Fibroblast of skin of right biceps (primary cell): ENCODE measurements at places on chromosomes 2 and 18.

DNA sequence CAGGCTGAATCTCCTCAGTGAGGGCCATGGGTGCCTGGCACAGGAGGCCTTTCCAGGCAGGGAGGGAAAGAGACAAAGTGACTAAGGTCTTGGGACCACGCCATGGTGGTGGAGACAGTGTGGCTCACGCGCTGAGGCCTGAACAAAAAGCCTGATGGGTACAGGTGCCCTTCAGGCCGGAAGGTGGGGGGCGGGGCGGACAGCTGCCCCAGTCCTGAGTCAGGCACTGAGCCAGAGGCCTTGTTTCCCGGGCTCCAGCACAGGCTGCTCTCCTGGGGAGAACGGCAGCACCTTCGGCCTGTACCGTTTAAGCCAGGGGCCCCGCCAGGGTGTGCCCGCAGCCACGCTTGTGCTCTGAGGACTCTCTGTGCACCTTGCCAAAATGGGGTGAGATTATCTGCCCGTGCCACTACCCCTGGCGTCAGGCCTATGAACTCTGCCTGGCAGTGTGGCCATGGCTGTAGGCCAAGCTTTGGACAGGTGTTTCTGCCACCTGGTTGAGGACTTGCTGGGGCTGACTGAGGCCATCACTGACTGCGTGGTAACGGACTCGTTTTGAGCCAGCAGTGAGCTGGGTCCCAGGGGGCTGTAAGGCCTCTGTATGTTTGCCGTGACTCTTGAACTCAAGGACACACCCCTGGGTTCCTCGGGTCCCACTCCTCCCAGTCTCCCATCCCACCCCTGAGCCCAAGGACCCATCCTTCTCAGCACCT is 31.7 kb upstream of the DNMT3A start:
- no peak for DNase-seq

DNA sequence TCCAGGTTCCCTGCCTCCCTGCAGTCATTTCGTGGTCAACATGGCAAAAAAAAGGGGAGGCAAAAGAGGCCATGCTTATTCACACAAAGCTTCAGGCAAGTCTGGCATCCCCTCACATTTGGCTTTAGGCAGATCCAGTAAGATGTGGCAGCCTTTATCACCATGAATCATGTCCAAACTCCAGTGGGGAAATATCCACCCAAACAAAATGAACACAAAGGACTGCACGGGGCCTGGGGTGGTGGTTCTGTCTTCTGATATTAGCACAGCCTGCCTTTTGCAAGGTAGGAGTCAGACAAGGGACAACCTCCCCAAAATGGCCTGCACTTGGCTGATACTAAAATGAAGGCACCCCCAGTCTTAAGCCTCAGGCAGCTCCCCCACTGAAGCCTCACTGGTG is 129.9 kb downstream of the ZBTB7C start:
- no peak for DNase-seq

DNA sequence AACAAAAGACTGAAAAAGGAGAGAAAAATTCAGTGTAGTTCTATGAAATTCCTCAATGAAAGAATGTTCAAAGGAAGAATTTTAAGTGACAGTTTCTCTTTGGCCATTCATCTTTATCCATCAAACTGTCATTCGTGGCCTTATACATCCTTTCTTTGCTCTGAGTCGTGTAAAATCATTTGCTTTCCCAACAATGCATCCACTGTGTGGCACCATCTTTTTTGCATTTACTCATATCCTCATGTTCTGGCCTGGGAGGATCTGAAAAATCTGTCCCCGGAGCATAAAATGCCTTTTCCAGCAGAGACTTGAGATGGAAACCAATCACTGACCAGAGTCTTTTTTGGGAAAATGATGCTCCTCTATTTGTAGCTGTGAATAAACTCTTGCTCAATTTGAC is 240.3 kb upstream of the ETAA1 start:
- no peak for DNase-seq

GRCh38 chr2:176118601-176119339 is 2.2 kb downstream of the HOXD10 start:
- DNase-seq, result peak; percentile 58

GRCh38 chr2:219946529-219946928 is 319.1 kb downstream of the SLC4A3 start:
- DNase-seq, result no peak

DNA sequence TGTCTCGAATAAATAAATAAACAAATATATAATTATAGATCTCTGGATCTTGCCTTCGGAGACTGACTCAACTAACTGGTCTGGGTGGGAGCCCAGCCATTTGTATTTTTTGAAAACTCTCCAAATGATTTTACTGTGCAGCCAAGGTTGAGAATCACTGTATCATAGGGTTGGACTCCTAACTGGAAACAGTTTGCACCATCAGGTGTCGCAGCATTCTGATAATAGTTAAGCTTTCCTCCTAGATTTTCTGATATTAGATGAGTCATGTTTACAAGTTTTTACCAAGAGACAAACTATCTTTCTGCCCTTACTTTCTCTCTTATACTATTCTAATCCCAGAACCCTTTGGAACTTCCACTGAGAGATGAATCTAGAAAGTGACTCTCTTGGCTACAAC is 16.8 kb downstream of the IL37 start:
- DNase-seq, result no peak

GRCh38 chr2:110172506-110172905 is 32.3 kb downstream of the NPHP1 start:
- DNase-seq, result no peak

DNA sequence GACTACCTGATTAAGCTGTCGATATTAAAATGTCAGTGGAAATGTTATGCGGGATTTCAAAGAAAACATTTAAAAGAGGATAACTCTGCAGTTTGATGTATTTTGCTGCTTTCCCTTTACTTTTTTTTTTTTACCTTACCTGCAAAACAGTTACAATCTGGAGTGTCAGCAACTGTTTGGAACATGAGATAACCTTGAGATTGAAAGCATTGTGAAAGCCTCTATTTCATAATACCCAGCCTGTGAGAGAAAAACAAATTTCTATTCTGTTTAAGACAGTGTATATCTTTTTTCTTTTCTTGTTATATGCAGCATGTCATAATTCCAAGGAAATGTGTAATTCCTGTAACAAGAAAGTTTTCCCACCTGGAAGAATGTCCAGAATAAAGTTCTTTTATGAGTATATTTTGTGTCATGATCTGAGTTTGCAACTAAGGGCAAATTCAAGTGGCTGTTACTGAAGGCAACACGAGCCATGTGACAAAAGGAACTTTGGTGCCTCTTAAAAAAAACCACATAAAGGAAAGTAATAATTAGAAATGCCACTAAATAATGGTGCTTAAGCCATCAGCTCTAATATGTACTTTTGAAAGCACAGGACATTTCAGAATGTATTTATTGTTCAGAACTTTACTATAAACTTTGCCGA is 297.0 kb upstream of the DSEL start:
- no peak for DNase-seq
